ENCODE measurements at places on chromosomes 3 and 15. TPM values are rescaled to one million over a fixed set of nuclear protein-coding genes. Genes with fewer than 3 reads are reported as not detected.

Gene RMDN3
- 22.6 TPM for total RNA-seq

Gene RBP2
- total RNA-seq = not detected

Gene STRIT1
- total RNA-seq = not detected

Gene GOLGA6B
- 0.06 TPM for total RNA-seq

Gene ILDR1
- not detected for total RNA-seq

Gene TMEM207
- total RNA-seq = not detected

Gene CD80
- not detected for total RNA-seq

Gene DOCK3
- total RNA-seq = 0.36 TPM

Gene RFT1
- 28.3 TPM for total RNA-seq

Gene GYG1
- total RNA-seq = 45.4 TPM

Gene C3orf18
- 2.3 TPM for total RNA-seq

Gene USP50
- total RNA-seq = not detected
